ENCODE measurements at places on chromosomes 5 and 9.

DNA sequence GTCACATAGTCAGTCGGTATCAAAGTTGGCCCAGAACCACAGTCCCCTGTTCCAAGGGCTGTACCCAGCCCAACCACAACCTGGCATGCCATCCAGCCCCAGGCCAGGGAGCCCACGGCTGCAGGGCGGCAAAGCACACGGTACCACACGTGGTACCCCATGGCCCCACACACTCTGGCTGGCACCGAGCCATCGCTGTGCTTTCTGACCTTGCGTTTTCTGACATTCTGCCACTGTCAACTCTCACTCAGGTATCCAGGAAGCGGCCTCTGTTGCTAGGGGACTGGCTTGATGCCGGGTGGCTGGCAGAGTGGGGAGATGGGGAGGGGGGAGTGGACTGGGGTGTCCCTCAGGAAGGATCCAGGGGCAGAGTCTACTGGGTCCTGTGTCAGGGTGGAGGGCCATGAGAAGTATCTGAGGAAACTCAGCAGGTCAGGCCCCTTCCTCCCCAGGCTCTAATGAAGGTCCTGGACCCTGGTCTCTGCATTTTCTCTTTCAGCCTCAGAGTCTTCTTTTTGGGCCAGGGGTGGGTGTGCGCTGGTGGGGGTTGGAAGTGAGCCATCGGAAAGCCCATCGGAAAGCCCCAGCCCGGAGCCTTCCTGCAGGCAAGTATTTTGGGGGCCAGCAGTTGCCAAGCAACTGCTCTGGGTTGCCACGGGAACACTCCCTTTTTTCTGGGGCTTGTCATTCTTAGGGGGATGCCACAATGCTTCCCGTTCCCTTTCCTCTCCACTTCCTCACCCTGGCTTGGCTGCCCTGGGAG, 21.0 kb upstream of the RALGDS start:
- DNase-seq, result peak; percentile 73

DNA sequence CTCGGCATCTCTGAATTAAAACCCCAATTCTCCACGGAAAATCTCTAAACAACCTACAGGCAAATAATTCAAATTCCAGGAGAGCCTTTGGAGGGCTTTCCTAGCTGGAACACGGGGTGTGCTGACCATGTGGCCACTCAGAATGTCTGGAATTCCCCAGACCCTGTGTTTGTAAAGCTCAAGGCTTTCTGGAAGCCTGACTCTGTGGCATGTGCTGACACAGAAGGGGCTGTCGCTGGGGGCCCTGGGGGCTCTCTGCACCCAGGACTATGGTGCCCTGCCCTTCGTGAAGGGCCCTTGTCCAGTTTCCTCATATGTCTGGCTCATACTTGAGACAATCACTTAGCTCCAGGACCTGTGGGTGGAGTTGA, 29.0 kb upstream of the BOD1 start:
- no peak for DNase-seq

GRCh38 chr9:81530846-81531245, 158.5 kb downstream of the TLE1 start:
- DNase-seq, result no peak

DNA sequence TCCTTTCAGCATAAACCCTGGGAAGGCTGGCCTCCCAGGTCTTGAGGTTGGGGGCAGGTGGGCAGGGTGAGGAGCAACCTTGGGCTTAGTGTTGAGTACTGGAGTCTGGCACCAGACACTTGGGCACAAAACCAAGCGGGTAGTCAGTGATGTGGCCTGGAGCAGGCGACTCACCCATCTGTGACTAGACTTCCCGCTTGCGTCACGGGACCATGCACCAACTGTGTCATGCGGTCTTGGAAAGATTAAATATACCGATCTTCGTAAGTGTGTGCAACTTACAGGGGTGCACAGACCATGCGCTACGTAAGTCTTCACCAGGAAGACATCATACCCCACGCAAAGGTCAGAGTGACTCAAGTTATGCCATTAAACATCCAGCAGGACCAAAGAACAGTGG, 304.4 kb upstream of the IRX4 start:
- DNase-seq, result no peak

- DNase-seq, result no peak
Measured at GRCh38 chr5:95900383-95900958, 61.2 kb downstream of the ELL2 start.
